ENCODE measurements at places on chromosomes 16 and 17.

- DNase-seq = no peak
Observed at GRCh38 chr16:13829697-13830299, 90.2 kb upstream of the ERCC4 start.

DNA sequence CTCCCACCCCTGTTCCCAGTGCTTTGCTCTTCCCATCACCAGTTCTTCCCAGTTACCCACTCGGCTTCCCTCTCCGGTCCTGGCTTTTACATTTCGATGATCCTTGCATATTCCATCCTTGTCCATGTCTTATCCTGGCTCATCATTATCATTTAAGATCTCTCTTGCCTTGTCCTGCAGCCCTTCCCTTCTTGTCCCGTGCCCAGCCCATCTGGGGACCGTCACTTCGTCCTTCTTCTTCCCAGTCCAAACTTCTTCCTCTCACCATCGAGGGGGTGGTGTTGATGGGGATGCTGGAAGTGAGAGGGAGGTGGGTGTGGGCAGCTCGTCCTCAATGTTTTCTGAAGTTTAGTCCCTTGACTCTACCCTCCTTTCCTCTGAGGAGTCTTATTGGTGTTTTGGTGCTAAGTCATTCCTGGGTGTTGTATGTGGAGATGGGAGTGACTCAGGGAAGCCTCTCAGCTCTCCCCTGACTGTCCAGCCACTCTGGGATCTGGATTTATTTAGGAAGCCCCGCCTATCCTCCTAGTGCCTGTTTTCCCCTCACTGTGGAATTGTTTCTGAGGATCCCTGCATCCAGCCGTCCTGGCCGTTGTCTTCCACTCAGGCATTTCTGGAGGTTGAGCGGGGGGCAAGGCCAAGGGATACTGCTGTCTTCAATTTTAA, 975 bp downstream of the SNX29 start:
- no peak for DNase-seq

GRCh38 chr17:73272906-73273218, 11.2 kb upstream of the CPSF4L start:
- DNase-seq = no peak

DNA sequence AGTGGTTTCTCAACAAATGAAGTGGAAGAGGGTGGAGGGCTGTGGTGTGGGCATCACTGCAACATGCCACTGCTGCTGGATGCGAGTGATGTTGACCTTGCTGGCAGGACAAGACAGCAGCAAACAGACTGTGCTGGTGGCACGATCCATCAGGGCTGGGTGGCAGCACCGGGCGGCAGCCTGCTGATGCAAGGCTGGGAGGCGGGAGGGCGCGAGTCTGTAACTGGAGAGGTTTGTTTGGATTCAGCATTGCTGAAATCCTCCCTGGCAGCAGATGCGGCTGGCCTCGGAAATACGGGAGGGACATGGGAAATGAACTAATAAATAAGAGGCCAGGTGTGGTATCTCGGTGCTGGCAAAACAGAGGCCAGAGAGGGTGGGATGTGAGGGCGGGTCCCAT, 224.2 kb downstream of the ENGASE start:
- DNase-seq = no peak

DNA sequence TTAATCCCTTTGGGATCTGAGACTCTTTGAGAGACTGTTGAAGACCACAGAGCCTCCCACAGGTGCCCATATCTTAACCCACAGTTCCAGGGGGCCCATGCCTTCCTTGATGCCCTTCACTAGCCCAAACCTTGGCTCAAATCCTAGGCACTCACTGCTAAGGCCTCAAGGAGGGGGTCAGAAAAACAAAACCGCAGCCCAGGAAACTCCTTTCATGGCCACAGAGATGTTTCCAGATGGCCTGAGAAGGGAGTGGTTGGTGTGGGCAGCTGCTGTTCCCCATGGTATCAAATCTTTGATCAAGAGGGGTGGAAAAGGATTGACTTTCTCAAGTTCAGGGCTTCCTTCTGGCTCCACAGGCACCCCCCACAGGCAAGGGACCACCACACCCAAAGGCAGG, 44.7 kb downstream of the CDH1 start:
- DNase-seq = no peak

- no peak for DNase-seq
Observed at GRCh38 chr16:73735018-73735417, 561.6 kb upstream of the PSMD7 start.

GRCh38 chr16:80303691-80304090, 237.1 kb upstream of the DYNLRB2 start:
- DNase-seq = no peak

GRCh38 chr16:54402270-54402669, 115.7 kb upstream of the IRX3 start:
- DNase-seq = no peak

- DNase-seq = no peak
Observed at GRCh38 chr17:30905742-30906100, 317 bp downstream of the TEFM start.

- DNase-seq = no peak
Observed at GRCh38 chr17:1045456-1045855, 48.5 kb downstream of the TIMM22 start.

DNA sequence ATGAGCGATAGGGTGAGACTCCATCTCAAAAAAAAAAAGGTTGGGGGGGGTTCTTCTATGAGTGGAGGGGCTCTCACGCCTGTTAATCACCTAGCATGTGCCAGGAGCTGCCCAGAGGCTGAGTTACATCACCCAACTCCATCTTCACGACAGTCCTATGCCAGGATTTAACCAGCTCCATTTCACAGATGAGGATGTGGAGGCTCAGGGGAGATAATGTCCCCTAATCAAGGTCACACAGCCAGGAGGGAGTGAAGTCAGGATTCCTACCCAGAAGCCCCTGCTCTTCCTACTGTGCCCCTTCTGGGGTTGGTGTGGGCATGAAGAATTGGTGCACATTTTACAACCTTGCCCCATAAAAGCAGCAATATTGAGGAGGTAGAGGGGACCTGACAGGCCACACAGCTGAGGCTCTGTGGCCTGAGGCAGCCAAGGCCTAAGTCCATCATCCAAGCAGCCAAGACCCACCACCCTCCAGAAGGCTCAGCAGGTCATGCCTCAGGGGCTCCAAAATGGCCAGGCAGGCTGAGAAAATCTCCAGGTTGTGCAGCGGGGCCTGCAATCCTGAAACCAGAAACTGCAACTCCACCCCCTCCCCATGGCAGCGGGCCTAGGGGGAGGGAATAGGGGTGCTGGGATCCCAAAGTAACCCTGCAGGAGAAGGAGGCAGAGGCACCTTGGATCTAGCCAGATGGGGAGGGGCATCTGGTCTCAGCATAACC, 6.9 kb downstream of the PPY start:
- no peak for DNase-seq

DNA sequence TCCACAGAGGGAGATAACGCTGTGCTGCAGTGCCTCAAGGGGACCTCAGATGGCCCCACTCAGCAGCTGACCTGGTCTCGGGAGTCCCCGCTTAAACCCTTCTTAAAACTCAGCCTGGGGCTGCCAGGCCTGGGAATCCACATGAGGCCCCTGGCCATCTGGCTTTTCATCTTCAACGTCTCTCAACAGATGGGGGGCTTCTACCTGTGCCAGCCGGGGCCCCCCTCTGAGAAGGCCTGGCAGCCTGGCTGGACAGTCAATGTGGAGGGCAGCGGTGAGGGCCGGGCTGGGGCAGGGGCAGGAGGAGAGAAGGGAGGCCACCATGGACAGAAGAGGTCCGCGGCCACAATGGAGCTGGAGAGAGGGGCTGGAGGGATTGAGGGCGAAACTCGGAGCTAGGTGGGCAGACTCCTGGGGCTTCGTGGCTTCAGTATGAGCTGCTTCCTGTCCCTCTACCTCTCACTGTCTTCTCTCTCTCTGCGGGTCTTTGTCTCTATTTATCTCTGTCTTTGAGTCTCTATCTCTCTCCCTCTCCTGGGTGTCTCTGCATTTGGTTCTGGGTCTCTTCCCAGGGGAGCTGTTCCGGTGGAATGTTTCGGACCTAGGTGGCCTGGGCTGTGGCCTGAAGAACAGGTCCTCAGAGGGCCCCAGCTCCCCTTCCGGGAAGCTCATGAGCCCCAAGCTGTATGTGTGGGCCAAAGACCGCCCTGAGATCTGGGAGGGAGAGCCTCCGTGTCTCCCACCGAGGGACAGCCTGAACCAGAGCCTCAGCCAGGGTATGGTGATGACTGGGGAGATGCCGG, 769 bp downstream of the CD19 start:
- DNase-seq = no peak
